ENCODE measurements at places on chromosomes 6 and 20.

DNA sequence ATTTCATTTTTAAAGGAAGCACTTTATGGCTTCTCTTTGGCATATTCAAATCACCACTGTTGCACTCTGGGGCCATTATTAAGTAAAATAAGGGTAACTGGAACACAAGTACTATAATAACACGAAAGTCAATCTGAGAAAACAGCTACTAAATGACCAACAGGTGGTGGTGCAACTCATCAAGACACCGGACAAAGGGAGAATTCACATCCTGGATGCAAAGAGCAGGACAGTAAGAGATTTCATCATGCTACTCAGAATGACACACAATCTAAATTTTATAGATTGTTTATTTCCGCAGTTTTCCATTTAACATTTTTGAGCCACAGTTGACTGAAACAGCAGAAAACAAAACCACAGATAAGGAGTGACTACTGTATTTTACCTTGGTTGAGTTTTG lies 27.6 kb upstream of the LY86 start:
- ATAC-seq, result no peak

DNA sequence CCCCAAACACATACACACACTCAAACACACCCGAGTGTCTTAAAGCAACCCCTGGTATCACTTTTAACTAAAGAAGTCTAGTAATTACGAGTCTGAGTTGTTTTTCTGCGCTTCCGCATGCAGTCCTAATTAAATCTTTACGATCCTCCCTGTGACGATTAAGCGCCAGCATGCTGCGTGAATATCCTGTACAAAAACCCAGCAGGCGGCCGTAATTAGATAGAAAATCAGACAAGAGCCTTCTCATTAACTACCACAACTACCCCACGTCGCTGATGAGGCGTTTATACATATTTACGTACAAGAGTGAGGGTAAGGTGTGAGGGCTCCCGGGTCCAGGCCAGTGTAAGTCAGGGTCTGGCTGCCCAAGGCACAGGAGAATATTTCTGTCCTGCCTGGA lies 8.1 kb downstream of the TFAP2B start:
- ATAC-seq, result no peak

DNA sequence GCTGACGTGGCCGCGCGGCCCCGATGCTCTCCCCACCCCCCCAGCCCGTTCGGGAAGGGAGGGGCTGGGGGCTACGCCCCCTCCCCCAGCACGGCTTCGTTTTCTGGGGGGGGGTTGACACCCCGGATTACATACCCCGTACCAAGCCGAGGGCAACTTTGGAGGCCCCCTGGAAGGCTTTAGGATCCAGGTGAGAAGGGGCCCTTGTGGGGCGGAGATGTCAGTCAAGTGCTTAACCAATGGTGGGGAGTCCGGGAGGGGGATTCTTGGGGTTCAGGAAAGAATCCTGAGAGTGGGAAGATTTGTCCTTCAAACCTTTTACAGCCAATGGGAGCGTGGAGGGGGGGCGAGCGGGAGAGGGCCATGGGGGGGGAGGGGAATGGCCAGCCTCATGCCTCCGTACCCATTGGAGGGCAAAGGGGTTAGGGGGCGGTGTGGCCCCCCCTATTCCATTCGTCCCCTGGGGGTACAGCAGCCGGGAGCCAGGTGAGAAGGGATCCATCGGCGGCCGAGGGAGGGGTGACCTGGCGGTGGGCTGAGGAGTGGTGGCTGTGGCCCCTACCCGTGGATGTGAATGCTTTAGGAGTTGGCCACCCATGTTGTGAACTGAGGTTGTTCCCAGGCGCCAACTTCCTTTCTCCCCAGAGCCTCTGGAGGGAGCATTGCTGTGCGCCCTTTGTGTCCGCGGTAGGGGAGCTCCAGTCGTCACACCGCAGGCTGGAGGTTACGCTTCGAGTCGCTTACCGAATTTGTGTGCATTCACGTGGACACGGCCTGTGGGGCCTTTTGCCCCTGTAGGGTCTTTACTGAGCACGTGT lies 682 bp downstream of the BRD2 start:
- peak; percentile 22 for ATAC-seq

GRCh38 chr6:106188104-106188794 lies 102.1 kb downstream of the PRDM1 start:
- ATAC-seq, result peak; percentile 43

All from activated T-helper 17 cell treated with anti-CD3 and anti-CD28 coated beads, Interleukin-2, amount 50 U/mL, for 72 hours (primary cell).